LHCN-M2 (cell line): ENCODE measurements at places on chromosomes 7 and 10.

DNA sequence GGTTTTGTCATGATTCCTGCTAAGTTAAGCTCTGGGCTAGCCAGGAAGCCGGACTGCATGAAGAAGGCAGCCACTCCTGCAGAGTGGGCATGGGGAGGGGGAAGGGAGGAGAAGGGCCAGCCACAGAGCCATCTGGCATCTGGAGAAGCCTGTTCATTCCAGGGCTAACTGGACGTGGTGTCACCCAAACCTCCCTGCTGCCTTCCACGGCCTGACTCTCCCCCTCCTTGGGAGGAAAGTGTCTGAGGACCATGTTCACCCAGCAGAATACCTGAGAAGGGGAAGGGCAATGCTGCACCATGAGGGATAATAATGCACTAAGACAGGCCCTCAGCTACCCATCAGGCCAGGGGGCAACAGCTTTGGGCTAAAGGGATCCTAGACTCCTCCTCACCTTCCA lies 15.4 kb downstream of the AQP1 start:
- DNase-seq, result no peak

DNA sequence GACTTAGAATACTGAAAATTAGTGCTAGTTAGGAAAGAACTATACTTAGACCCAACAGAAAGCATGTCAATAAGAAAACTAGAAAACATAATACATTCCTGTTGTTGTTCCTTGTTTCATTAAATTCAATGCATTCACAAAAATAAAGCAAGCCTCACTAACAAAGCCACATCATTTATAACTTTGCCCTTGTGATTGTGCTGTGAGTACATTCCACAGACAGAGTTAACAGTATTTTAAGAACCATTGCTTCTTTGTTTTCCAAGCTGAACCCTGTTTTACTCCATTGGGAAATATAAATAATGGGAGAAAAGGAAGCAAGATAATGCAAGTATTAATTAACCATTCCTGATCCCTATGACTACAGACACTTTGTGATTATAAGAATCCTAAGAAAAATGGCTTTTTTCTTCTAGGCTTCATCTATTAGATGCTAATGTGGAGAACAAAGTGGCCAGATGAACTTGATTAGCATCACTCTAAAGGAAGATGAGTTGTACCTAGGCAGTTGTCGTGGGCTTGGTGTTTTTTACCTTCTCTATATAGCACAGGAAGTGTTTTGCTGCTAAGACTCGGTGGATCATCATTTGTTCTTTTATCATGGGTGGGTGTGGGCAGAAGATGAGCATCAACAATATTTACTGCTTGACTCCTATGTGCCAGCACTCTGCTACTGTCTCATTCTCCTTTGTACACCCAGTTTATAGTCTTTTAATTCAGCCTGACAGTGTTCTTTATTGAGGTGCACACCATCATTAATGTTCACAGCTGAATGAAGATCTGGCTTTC lies 34.2 kb upstream of the ZNRF2 start:
- DNase-seq, result no peak

DNA sequence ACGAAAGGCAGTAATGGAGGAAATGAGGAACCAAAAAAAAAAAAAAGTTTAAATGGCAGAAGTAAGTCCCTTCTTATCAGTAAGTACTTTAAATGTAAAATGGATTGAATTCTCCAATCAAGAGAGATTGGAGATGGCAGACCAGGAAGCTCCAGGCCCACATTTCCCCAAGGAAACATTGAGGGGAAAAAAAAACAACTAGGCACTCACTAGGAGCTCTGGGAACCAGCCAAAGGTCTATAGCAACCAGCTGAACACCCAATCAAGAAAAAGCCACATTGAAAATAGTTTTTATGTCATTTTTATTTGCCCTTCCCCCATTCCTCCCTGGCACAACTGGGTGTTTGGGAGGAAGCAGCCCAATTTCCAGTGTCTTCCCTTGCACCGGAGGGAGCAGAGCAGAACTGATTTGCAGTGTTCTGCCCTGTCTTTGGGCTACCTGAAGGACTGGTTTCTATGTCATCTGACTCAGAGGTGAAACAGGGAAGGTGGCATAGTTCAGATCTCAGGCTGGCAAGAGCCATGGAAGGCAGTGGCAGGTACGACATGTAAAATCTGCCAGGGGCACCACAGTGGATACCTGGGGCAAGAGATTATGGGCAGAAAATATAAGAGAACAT lies 121.9 kb downstream of the SMURF1 start:
- peak; percentile 47 for DNase-seq

DNA sequence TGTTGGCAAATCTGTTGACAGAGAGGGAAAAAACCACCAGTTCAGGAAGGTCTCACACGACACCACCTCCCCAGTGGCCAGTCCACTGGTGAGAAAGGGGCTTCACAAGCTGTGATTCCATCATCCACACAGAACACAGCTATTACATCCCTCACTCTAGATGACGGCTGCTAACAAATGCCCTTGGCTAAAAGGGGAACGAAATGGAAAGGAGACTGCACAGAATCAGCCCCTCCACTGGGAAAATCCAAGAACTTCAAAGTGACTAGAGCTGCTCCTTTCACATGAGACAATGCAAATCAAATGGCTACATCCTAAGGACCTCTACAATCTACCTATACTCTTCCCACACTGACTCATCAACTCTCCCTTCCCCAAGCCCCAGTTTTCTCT lies 5.6 kb downstream of the PARP12 start:
- no peak for DNase-seq

DNA sequence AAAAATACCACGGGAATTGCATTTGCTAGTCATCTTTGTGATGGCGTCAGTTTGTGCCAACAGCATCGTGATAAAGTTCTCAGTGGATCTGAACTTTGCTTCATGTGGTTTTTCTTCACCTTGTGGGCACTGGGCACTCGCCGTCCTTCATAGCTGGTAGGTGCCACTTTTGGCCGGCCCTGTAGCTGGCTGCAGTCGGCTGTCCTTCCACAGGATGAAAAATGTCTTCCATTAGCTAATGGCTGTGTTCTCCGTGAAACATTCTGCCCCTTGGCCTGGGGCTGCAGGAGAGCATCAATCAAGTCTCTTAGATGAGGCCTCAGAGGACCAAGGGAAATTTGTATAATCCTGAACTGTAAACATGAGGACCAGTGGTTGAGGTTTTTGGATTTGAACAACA lies 145.3 kb downstream of the DYNC1I1 start:
- DNase-seq, result no peak

GRCh38 chr7:135169141-135169963 lies 1.2 kb downstream of the CYREN start:
- DNase-seq, result peak; percentile 52

- no peak for DNase-seq
Measured at GRCh38 chr10:14742815-14743214, 31.9 kb downstream of the FAM107B start.

GRCh38 chr7:108613949-108614381 lies 44.3 kb downstream of the DNAJB9 start:
- no peak for DNase-seq

DNA sequence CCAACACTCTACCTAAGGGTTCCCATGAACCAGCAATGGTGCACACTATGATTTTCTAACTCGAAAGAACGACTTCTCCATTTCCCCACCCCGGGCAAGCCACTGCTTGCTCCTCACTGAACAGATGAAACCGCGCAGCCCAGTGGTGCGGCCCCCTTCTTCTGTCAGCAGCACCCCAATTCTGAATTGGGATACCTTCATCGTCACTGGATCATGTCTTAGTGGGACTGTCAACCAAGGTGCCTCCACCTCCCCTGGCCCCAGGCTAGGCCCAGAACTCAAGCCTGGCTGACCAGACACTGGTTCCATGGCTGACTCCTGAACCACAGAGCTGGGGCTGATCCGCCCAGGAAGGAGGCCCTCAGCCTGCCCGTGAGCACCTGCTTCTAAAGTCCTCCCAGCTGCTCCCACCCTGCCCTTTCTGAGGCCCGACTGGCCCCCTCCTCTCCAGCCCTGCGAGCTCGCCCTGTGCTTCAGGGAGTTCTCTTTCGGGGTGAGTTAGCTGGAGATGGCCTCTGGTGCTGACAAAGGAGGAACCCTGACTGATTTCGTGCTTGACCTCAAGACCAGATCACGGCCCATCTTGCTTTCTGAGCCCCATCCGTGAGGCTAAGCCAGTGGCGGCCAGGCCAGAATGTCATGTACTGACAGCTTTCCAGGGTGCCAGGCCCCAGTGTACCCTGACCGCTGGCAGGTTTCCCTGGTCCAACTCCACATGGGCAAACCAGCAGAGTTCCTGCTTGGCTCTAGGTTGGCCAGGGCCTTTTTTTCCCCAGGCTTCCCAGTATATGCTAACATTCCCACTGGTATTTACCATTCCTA lies 44.5 kb downstream of the FAM53B start:
- no peak for DNase-seq

DNA sequence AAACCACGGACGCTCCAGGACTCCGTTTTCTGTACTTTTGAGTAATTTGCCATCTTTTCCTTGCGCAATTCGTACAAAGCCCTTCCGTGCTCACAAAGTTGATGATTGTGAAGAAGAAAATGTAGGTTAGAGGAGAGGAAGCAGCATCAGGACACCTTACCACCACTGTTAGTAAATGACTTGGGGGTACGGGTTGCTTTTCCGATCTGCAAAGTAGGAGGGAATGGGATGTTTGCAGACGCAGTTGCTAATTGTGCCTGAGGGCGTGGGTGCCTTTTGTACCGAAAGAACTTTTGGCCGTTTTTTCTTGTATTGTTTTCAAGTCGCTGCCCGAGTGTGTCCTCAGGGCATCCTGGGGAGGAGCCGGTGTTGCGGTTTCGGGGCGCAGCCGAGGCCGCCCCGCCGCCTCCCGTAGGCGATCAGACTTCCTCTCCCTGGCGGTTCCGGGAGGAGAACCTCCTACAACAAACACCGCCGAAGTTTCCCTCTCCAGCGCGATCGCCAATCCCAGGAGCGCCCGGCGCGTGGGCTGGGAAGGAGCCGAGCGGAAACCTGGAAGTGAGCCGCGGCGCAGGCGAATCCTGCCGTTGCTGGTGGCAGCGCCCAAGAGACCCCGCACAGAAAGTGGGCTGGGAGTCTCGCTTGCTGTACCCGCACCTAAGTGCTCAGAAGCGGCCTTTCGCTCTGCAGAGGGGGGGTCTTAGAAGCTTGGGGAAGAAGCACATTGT lies 1.0 kb downstream of the PRR15 start:
- peak; percentile 41 for DNase-seq
